ENCODE measurements at places on chromosomes 2 and 18.

- no peak for DNase-seq
Measured at GRCh38 chr2:198351647-198352046, 547.3 kb downstream of the PLCL1 start.

GRCh38 chr2:195164930-195165329, 492.1 kb upstream of the SLC39A10 start:
- DNase-seq = no peak

- DNase-seq = no peak
Measured at GRCh38 chr2:158651358-158652057, 143.6 kb upstream of the DAPL1 start.

GRCh38 chr2:66714610-66715009, 279.7 kb downstream of the MEIS1 start:
- DNase-seq = no peak

DNA sequence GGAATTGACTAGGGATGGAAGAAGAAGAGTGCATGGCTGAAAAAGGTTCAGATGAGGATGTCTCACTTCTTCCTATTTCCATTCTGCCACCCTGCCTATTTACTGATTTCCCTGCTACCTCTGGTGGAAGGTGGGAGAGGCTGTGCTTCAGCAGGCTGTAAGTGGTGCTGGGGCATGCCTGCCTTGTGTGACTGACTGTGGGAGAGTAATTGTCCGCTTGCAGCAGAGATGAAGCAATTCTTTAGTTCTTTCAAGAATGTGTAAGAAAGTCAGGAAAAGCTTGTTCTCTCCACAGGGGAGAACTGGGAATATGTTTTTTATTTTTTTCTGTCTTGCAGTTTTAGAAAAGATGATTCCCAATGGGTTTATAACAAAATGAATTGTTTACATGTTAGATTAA, 72.5 kb upstream of the NYAP2 start:
- no peak for DNase-seq

DNA sequence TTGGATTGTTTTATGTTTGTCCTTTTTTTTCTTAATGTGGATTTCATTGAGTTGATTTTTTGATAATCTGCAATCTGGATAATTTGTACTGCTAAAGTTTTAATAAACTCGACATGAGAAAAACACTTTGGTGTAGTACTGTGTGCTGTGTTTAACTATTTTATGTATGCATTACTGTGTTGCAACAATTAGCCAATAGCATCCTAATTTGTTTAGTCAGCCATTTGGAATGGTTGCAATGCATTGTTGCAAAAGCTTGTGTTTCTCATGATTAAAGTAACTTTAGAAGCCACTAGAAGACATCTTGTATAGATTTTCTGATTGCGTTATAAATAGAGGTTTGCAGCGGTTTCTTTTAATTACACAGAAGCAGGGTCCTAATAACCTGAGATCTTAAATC, 53.5 kb downstream of the PPIG start:
- no peak for DNase-seq

GRCh38 chr2:128394007-128394730, 75.5 kb upstream of the HS6ST1 start:
- DNase-seq = no peak

- DNase-seq = no peak
Measured at GRCh38 chr2:56268856-56269255, 85.1 kb downstream of the CCDC85A start.

DNA sequence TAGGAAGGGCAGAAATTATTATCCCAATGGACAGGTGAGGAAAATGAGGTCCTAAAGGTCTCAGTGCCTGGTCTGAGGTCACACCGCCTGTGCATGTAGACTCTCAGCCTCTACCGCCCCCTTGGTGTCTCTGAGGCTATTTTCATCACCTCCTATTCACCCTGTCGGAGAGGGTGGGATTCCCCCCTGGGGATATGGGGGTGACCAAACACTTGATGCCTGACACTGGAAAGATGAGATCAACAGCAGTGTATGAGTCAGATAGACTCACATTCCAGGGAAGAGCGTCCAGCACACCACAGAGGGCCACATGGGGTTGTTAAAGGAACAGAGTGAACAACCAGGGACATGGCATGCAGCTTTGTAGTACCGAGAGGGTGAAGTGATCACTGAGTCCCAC, 199.7 kb downstream of the SMAD2 start:
- no peak for DNase-seq

- DNase-seq = no peak
Measured at GRCh38 chr18:56302156-56302555, 336.2 kb downstream of the TXNL1 start.

DNA sequence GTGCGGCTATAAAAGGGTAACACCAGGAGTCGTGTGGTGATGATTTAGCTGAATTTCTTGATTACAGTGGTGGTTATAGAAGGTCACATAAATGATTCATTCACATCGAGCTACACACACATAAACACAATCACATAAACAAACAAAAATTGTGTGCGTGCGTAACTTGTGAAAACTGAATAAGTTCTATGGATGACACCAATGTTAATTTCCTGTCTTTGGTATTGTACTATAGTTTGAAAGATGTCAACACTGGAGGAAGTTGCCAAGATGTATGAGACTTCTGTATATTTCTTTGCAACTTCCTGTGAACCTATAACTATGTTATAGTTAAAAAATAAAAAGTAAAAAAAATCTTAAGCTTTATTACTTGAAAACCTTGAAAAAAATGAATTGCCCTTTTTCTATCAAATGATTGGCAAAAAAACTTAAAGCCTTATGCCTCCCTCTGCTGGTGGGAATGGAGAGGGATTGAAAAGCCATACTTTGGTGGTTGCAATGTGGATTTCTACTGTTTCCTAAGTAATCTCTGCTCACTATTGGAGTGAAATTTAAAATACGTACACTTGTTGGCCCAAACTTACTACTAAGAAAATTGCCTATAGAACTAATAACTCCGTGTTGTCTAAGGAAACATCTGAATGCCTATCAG, 227.7 kb downstream of the RPIA start:
- DNase-seq = no peak

GRCh38 chr2:134320930-134321329, 67.1 kb downstream of the MGAT5 start:
- DNase-seq = no peak

GRCh38 chr2:46181306-46181705, 115.9 kb upstream of the EPAS1 start:
- DNase-seq = no peak

- no peak for DNase-seq
Measured at GRCh38 chr2:16044946-16045456, 104.7 kb downstream of the MYCN start.

GRCh38 chr18:59629894-59630293, 67.3 kb downstream of the CCBE1 start:
- DNase-seq = no peak

GRCh38 chr2:26645762-26646161, 4.6 kb upstream of the CIB4 start:
- DNase-seq = no peak

DNA sequence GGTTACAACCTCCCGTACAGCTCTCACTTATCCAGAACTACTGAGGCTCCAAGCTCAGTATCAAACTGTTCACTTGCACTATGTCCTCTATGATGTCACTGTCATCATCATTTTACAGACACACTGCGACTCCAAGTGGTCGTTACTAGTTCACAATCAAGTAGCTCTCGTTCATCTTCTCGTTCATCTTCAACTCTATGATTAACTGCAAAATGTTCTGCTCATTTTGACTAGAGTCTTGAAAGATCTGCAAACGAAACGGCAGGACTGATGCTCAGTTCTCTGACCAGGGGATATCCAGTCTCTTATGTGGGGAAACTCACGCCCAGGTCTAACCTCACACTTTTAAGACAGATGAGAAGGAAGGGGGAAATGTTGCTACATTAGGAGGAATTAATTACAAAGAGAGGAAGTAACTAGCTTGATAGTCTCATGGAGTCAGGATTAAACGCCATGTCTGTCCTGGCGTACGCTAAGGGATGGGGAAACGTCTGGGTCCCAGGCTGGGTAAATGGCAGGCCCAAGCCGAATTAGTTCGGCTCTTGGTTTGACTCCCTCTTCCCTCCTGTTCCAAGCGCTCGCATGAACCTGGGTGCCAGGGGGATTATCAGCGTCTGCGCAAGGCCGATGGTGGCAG, 794 bp upstream of the CHCHD5 start:
- DNase-seq = no peak

GRCh38 chr18:49632588-49632987, 70.7 kb downstream of the LIPG start:
- DNase-seq = no peak

DNA sequence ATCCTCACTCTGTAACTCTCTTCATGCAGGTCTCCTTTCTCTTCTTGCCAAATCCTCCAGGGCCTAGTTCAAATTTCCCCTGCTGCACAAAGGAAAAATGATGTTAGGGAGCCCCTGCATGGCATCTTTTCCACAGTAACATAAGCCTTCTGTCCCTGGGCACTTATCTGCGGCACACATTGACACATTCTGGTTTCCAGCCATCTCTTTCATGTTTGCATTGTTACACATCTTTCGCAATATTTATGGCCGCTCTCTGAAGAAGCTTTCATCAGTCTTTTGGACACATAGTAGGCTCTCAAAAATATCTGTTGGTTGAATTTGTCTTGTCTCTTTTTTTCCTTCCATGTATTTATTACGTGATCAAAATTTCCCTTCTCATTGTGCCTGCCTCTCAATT, 1806.1 kb upstream of the PIK3C3 start:
- DNase-seq = no peak

DNA sequence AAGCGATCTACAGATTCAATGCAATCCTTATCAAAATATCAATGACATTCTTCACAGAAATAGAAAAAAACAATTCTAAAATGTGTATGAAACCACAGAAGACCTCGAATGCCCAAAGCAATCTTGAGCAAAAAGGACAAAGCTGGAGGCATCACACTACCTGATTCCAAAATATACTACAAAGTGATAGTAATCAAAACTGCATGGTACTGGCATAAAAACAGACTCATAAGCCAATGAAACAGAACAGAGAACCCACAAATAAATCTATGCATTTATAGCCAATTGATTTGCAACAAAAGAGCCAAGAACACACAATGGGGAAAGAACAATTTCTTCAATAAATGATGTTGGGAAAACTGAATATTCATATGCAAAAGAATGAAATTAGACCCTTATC, 99.2 kb downstream of the POLR1A start:
- no peak for DNase-seq

DNA sequence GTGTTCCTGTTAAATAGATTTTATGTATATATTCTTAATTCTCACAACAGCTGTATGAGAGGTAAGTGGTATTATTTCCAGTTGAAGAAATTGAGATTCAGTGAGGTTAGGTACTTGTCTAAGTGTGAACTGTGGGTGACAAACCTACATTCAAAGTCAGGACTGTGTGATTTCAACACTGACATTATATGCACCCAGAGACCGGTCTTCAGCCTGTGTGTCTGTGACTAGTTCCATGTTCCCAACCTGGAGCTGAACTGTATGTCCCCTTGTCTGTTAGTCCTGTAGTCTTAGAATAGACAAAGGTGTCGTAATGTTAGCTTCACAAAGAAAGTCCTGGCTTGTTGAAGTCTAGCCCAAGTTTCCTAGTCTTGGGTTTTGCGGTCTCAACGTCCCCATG, 17.4 kb downstream of the PLEKHB2 start:
- DNase-seq = no peak

GRCh38 chr2:18346344-18346743, 214.1 kb downstream of the RDH14 start:
- DNase-seq = no peak

- no peak for DNase-seq
Measured at GRCh38 chr2:121450301-121450700, 80.4 kb upstream of the RNU4ATAC start.

DNA sequence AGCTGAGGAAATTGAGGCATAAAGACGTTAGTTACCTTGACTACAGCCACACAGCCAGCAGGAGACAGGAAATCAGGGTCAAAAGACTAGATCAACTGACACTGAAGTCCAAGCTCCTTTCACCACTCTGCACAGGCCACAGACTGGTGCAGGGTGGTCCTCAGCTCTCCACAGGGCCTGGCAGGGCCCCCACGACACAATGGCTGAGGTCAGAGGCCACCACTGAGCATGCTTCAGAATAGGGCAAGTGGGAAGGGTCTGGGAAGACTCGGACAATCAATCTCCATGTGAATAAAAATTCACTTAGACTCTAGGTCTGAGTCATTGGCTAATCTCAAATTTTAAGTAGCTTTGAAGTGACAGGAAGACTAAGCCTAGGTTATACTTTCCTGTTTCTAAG, 201.7 kb downstream of the ALK start:
- no peak for DNase-seq

DNA sequence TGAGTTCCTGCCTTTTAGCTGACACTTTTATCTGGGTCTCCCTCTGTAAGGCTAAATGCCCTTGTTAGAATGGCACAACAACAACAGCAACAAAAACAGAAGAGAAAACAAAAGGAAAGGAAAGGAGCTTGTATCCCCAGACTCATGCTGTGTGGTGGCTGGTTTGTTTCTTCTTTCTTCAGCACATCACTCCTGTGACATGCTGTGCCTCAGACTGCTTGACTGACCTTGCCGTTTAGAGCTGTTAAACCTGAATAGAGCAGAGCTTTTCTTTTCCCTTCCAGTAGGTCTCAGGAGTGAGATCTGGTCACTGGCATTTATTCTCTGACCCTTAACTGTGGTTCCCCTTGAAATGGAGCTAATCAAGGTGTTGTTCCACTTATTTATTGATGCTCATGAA, 18.9 kb downstream of the GALNT13 start:
- no peak for DNase-seq

GRCh38 chr2:141611-142010, 95.3 kb upstream of the FAM110C start:
- DNase-seq = no peak

- DNase-seq = no peak
Measured at GRCh38 chr2:12688091-12688490, 28.6 kb upstream of the TRIB2 start.

DNA sequence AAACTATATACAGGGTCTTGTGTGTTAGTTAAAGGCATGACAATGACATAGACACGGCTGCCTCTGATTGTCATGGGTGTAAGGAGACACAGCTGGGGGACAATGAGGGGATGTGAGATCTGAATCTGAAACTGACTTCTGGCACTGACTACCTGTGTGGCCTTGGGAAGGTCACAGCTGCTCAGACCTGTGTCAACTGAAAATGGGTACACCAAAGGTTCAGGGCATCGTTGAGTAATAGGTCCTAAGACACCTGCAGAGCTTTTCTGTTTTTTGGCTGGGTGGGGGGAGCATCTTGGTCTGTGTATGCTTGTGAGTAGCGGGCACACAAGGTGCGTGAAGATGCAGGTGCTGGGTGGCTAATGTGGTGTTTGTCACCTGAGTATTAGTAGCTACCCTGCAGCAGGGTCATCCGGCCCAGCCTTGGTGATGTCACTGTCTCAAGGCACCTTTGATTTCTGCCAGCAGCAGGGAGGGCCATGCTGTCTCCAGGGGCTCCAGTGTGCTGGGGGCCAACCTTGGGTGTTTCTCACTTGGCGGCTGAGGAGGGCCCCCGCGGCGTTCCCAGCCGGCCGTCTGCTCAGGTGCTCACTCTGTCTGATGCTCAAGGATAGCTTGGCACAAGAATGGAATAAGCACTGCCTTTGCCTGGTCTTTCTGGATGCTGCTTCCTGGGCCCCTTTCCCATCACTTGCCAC, 53.1 kb upstream of the HS6ST1 start:
- DNase-seq = no peak
